Bronchial epithelial cell (primary cell): ENCODE measurements at places on chromosomes 16 and 17. TPM values are rescaled to one million over a fixed set of nuclear protein-coding genes. Genes with fewer than 3 reads are reported as not detected.

DNASE1L2 gene
- total RNA-seq: under 0.01 and 0.64 TPM in 2 replicates

MYH3 gene
- 1.1 and 1.4 TPM in 2 replicates for total RNA-seq

CBX1 gene
- total RNA-seq: 22.1 and 27.5 TPM in 2 replicates

CCL1 gene
- total RNA-seq: not detected in 2 replicates

TERB1 gene
- total RNA-seq: 0.26 TPM in 2 replicates

ALOXE3 gene
- total RNA-seq: 1.3 and 2.0 TPM in 2 replicates

MYH13 gene
- under 0.01 TPM in 1 of 2 replicates, not detected in the other for total RNA-seq

MYL4 gene
- not detected in 2 replicates for total RNA-seq

TPPP3 gene
- total RNA-seq: 0.13 TPM in 1 of 2 replicates, not detected in the other

NPIPB8 gene
- total RNA-seq: not detected in 2 replicates

PIPOX gene
- 0.26 and 1.4 TPM in 2 replicates for total RNA-seq

TP53 gene
- total RNA-seq: 9.2 and 15.1 TPM in 2 replicates

ZFHX3 gene
- total RNA-seq: 3.1 and 3.9 TPM in 2 replicates

NPIPA8 gene
- total RNA-seq: not detected in 2 replicates

RAB37 gene
- under 0.01 and 0.38 TPM in 2 replicates for total RNA-seq

ABCC3 gene
- 17.0 and 33.2 TPM in 2 replicates for total RNA-seq

FOXN1 gene
- total RNA-seq: 0.38 TPM in 1 of 2 replicates, not detected in the other

HIGD1B gene
- not detected in 2 replicates for total RNA-seq

ZG16B gene
- total RNA-seq: 0.53 and 0.90 TPM in 2 replicates

PIRT gene
- not detected in 2 replicates for total RNA-seq

MT1A gene
- not detected in 2 replicates for total RNA-seq

CLEC19A gene
- total RNA-seq: not detected in 2 replicates

GAST gene
- total RNA-seq: 0.90 TPM in 1 of 2 replicates, not detected in the other

TMC8 gene
- total RNA-seq: under 0.01 TPM in 1 of 2 replicates, not detected in the other

FAM83G gene
- 28.4 and 35.5 TPM in 2 replicates for total RNA-seq

KRT36 gene
- total RNA-seq: under 0.01 TPM in 1 of 2 replicates, not detected in the other
